CD4-positive, alpha-beta T cell (primary cell): ENCODE measurements at places on chromosomes 7 and 10.

GRCh38 chr10:95319239-95319638 lies 28.4 kb upstream of the PDLIM1 start:
- DNase-seq = no peak

DNA sequence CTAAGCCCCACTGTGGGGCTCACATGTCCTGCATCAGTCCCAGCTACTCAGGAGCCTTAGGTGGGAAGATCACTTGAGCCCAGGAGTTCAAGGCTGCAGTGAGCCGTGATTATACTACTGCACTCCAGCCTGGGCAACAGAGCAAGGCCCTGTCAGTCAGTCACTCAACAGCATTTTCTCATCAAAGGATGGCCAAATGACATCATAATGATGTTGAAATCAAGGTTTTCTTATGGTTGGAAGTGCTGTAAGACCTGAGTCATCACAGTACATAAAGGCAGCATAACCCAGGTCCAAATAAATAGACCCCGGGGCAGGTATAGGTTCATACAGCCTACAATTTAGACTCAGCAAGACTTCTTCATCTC lies 341.1 kb downstream of the PARD3 start:
- DNase-seq = no peak

- DNase-seq = no peak
Measured at GRCh38 chr10:61747307-61747706, 84.6 kb downstream of the CABCOCO1 start.

DNA sequence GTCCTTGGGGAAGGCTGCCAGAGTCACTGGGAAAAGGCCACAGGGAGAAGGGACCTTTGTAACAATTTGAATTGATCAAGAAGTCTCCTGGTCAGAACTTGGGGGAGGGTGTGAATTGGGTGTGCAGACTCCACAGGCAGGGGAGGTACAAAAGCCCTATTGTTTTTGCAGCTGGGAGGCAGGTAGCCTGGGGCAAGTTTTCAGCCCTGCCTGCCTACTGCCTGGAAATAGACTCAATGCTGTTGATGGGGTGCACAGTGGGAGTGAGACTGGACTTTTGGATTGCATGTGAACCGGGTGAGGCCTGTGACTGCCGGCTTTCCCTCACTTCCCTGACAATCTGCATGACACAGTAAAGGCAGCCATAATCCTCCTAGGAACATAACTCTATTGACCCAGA lies 947.0 kb downstream of the REEP3 start:
- no peak for DNase-seq

DNA sequence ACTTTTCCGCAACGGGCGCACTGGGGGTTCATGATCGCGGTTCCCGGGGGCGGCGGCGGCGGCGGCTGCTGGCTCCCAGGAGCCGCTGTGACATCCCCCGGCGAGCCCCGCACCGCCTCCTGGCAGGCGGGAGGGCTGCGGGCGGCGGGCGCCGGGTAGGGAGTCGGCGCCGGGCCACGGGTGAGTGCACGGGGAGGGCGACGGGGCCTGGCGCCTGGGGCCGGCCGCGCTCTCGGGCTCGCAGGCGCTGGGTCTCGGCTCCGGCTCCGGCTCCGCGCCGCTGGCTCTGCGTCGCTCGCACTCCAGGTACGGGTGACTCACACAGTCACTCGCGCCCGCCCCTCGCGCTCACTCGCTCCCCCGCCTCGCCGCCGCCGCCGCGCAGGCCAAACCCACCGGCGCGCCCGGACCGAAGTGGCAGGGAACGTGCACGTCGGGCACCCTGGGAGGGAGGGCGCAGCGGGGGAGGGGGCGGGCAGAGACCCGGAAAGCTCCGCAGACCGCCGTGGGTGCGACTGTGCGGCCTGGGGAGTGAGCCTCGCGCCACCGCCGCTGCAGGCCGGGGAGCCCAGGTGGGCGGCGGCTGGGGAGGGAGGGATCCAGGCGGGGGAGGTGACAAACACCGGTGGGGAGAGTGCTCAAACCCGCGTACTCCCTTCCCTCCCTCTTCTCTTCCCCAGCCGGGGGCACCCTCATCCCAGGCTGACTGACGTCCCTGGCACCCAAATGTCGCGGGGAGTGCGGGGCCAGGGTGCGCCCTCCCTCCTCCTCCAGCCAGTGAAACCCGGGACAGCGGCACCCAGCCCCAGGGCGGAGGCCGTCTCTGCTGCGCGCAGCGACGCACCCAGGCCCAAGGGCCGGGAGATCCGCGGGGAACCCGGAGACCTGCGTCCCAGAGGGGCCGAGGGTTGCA lies 276.9 kb upstream of the NEBL start:
- no peak for DNase-seq

DNA sequence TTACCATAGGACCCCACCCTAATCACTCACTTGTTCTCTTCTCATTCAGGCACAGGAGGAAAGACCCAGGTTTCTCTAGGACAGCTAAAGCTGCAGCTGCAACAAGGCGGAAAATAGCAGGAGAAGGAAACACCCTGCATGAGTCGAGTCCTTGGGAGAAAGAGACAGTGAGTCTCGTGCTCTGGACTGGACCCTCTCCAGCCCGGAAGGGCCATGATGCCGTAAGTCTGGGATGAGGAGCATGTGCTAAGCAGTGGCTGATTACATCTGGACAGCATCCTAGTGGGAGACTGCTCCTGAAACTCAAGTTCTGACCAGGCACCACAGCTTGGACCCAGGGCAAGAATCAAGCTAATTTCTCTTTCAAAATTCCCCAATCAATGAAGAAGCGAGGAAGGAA lies 39.4 kb downstream of the FBXW4 start:
- DNase-seq = no peak

DNA sequence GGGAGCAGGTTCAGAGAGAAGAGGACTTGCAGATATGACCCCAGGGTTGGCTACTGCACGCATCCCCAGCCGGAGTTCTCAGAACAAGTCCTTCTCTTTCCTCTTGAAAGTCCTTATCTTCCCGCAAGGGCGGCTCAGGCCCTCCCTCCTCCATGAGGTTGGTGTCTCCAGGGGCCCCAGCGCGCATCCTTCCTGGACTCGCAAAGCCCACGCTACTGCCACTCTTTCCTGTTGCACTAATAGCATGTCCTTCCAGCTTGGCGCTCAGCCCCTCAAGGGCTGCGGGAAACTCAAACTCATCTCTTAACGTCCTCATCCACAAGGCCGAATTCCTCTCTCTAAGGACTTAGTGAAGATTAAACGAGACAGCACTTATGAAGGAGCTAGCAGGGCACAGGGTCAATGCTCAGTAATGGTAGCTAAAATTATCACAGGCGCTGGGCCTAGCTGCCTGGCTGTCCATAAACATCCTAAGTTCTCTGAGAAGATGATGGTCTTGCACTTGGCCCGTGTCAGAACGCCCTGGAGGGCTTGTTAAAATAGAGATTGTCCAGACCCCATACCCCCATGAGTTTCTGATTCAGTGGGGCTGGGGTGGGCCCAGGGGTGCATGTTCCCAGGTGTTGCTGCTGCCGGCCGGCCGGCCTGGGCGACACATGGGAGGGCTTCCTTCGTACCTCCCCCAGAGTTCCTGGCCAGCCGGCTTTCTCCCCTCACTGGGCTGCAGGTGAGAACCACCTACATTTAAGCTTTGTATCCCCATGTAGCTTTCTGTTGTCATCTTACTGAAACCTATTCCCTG lies 261.4 kb downstream of the COBL start:
- no peak for DNase-seq

DNA sequence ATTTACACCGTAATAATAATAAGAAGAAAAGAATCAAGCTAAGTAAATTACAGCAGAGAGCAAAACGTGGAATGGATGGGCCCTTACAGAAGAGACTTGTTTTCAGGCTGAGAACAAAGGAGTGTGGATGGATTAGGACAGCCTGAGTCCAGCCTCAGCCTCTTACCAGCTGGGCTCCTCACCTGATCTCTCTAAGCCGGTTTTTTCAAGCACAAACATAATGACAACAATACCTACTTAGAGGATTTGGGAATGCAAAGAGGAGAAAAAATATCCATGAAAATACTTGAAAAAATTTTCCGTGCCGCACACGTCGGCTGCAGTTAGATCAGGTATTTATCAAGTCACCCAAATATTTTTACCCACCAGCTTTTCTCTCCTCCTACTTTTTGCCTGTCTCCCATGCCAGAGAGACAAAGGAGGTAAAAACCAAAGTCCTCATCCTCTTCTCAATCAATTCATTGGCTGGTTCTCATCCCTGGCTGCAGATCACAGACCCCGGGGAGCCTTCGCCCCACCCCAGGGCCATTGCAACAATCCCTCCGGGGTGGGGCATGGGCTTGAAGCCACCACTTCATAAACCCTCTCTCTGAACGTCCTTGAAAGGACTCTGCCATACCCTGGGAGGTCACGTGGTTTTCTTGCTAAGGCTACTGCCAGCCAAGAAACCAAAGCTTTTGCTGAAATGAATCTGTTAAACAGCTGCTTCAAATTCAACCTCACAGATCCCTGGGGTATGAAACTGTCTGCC lies 29.7 kb upstream of the GTF2I start:
- DNase-seq = no peak

DNA sequence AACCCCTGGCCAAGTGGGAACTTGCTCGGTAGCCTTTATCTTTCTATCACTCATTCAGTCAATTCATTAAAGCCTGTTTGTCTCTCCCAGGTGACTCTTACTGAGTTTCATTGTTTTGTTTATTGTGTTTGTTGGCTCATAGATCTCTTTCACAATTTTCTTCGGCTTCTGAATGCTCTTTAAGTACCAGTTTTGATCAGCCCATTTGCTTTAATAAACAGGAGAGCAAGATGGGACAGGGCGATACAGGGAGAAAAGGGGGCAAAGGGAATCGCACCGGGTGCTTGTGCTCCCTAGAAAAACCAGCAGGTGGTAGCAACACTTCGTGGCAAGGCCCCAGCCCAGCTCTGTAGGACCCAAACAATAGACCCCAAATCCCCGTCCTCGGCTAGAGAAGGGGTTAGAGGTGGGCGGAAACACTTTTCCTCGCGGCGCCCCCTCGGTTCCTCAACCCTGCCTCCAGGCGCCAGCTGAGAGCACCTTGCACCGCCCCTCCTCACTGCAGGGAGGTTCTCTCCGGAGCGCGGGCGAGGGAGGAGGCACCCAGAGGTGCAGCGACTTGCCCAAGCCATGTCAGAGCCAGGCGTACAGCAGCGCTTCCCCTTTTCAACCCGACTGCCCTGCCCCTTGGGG lies 1.0 kb upstream of the EPHB6 start:
- peak; percentile 46 for DNase-seq

GRCh38 chr10:120456626-120457430 lies at the start of gene PLPP4:
TSS of gene PLPP4 (plus strand) at chr10:120457227. CDS start at chr10:120457306, 79 bp downstream.
- no peak for DNase-seq

- DNase-seq = no peak
Measured at GRCh38 chr7:33072471-33072870, 9.9 kb upstream of the NT5C3A start.

- no peak for DNase-seq
Measured at GRCh38 chr10:1184541-1185430, 128.6 kb downstream of the WDR37 start.

GRCh38 chr7:127532151-127532550 lies 53.2 kb downstream of the GCC1 start:
- DNase-seq = no peak

DNA sequence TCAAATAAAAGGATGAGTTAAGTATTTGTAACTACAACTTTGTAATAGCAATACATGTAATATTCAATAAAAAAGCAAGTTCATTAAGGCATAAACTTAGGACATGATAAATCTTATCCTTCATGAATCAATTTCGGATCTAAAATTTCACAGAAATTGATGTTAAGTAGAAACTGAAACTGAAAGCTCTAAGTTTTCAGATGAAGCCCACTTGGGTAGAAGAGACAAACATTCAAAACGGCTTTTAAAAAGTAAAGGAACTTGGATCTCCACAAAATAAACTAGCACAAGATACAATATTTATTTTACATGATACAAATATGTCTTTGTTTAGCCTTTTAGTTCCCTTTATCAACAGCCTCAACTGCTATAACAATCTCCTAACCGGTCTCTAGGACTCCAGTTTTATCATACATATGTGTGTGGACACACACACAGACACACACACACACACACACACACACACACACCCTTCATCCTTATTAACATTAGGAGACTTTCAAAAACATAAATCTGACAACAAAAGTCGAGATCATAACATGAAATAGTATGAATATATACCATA lies 83.7 kb downstream of the USP6NL start:
- no peak for DNase-seq

GRCh38 chr7:74272305-74273038 lies 16.7 kb upstream of the CLIP2 start:
- no peak for DNase-seq

DNA sequence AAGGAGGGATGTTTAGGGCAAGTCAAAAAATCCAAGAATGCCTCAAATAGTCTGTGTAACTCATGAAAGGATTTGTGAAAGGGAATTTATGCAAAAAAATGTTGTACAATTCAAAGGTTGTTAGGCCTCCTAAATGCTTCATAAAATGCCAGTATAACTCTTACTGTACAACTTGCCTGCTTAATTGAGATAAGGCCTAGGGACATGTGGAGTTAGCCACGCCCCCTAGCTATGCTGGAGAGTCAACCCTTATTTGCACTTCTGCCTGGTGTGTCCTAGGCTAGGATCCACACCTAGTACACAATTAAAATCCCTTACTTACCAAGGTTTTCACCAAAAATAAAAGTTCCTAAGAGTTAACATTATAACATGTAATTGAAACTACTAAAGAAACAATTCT lies 77.2 kb downstream of the ZNF680 start:
- DNase-seq = no peak

- DNase-seq = no peak
Measured at GRCh38 chr10:95833042-95833610, 74.6 kb upstream of the CC2D2B start.

GRCh38 chr10:129697463-129698247 lies 230.6 kb downstream of the MGMT start:
- no peak for DNase-seq

DNA sequence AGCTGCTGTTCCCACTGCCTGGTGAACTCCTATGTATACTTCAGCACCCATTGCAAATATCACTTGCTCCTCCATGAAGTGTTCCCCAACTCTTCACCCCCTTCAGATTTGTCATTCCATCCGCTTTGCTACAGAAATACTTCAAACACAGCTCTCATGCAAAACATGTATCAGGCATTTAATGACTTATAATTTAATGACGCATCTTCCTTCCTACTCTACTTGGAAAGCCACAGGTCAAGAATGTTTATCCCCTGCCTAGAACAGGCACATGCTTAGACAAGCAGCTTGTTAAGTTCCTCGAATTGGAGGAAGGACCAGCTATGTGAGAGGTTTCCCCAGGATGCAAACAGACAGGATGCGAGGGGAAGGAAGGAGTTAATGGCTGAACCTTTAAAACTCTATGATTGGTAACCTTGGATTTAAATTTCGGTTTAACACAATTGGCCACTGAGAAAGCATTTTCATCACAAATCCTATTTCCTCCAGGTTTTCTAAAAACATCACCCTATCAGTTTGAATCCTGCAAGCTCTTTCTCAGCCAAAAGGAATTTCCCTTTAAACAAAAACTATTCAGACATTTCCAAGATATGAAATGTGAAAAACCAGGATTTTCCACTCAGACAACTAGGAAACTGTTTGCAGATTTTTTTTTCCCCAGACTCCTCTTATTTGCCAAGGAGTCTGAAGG lies 11.5 kb downstream of the CREB3L2 start:
- no peak for DNase-seq

DNA sequence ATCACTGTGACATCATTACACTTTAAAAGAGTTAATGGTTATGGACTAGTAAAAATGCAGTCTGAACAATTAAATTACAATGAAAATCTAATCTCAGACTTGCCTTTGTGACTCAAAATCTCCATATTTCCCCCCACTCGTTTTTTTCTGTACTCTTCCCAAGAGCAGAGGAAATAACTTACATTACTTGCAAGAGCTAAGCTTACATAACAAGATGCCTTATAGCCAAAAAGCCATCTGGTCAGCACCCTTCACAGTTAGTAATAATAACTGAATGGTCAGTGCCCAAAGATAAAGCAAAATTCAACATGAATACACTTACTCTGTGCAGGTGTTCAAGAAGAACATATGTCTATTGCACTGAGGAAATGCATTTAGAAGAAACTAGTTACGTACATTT lies 1381.5 kb upstream of the CELF2 start:
- no peak for DNase-seq
